ENCODE measurements at places on chromosomes 4 and X. TPM values are rescaled to one million over a fixed set of nuclear protein-coding genes. Genes with fewer than 3 reads are reported as not detected.

The SLITRK2 gene
- not detected for total RNA-seq

The NXF2B gene
- not detected for total RNA-seq

The XG gene
- 0.06 TPM for total RNA-seq

The MAGEA12 gene
- total RNA-seq, result not detected

The ARHGAP36 gene
- not detected for total RNA-seq

The FMR1NB gene
- total RNA-seq, result not detected

The LRIT3 gene
- not detected for total RNA-seq

The SMIM31 gene
- not detected for total RNA-seq

The DCAF8L2 gene
- total RNA-seq, result not detected

The EMCN gene
- total RNA-seq, result not detected

The F9 gene
- total RNA-seq, result not detected

The TRIM75 gene
- total RNA-seq, result 0.13 TPM

The EGFL6 gene
- total RNA-seq, result not detected

The NLRP2B gene
- total RNA-seq, result not detected

The RRH gene
- total RNA-seq, result not detected

The DSPP gene
- not detected for total RNA-seq

The PPARGC1A gene
- total RNA-seq, result 0.98 TPM

The ABLIM2 gene
- 2.6 TPM for total RNA-seq

All from LHCN-M2 (cell line).